ENCODE measurements at places on chromosomes 1 and 21. TPM values are rescaled to one million over a fixed set of nuclear protein-coding genes. Genes with fewer than 3 reads are reported as not detected.

MAN1C1 gene
- 19.9 TPM for total RNA-seq

MIXL1 gene
- not detected for total RNA-seq

DNA sequence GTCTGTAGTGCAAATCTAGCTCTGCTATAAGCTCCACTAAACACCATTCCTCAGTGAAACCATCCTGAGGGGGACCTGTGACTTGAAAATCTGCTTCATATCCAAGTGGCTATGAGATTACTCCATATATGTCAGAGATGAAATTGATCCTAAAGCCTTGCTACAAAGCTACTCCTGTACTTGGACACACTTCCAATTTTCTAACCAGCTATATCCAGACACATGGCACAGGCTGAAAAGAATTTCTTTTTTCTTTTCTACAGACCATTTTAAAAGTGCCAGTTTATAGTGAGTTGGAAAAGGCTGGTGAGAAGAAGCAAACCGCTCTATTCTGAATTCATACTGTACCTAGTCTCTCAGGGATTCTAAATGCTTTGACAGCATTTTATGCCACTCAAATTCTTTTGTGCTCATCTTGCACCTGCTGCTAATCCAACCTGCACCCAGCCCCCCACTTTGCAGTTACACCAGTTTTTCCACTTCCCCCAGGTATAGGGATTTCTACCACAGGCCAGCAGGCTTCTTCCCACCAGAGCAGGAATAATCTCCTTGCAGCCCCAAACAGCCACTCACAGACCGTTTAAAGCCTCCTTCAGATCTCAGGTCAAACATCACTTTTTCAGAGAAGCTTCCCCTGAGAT lies 112.5 kb downstream of the RERE start:
- DNase-seq, result no peak

FCN3 gene
- total RNA-seq, result 1,319 TPM

KAZN gene
- total RNA-seq, result 13.2 TPM

DNA sequence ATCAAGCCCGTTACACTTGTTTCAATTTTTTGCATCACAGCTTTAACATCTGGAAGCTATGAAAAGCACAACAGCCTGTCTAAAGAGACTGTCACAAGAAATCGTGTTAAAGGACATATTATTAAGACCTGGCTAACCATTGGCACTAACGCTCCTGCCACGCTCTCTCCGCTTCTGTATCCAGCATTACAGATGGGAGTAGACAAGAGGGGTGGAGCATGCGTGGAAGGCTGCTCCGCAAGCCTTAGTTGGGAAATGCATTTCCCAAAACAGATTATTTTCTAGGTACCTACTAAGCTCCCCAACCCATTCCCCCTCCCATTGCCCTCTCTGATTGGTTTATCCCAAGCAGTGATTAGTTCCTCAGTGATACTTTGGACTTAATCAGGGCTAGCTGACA lies 72.4 kb downstream of the NTNG1 start:
- no peak for DNase-seq

GRCh38 chr1:43970502-43970901 lies 692 bp downstream of the DPH2 start:
- DNase-seq, result no peak

DNA sequence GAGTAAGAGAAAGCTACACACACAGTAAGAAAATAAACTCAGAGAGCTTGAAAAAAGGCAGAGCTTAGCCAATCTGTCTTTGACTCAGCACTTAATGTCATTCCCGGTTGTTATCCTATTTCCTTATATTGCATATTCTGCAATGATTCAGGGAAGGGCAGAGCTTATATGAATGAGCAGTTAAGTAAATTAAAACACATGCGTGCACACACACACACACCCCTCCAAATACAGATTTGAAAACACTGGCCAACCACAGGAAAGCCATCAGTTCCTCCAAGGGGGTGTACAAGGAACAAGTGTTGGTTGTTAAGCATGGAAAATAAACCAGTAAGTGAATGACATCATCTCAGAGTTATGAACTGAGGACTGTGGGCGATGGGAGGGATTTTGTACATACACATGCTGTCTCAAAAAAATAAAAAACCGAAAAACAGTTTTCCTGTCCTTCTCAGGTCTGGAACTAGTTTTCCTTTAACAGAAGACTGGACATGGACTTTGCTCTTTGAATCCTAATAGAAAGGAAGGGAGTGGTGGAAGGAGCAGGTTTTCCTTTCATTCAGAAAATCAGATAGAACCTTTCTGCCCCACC lies 1.0 kb downstream of the IQGAP3 start:
- DNase-seq, result no peak

DNA sequence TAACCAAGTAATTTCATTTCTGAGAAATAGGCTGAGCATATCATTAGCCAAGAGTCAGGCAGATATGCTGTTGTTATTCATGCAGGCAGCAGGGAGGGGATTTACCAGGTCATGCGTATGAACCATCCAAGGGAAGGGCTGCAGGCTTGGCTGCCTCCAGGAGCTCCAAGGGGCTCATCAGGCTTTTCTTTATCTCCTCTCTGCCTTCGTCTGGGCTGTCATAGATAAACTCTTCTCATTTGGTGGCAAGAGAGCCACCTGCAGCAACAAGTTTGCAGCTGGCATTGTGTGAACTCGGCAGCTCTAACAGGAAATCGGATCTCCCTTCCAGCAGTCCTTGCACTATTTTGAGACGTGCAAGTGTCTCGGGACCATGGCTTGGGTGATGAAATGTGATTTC lies 7.5 kb downstream of the CCDC27 start:
- no peak for DNase-seq

LENEP gene
- total RNA-seq, result not detected

Data from upper lobe of left lung (tissue), 6 donors.